ENCODE measurements at places on chromosomes 2 and 18. TPM values are rescaled to one million over a fixed set of nuclear protein-coding genes. Genes with fewer than 3 reads are reported as not detected.

DNA sequence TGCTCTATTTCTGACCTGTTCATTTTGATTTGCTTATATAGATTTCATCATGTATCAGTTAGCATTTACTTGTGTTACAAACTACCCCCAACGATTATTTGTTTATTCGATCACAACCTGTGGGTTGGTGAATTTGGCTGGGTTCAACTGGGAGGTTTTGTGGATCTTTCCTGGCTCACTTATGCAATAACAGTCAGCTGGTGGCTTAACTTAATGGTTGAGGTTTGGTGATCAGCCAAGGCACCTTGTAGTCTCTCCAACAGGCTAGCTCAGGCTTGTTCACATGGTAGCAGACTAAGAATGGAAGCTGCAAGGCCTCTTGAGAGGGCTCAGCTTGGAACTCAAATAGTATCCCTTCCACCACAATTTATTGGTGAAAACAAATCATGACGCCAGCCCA, 5.4 kb upstream of the PUM2 start:
- H3K27me3 ChIP-seq = no peaks in the 10 kb centered on the region
- H3K36me3 ChIP-seq = no peaks in the 10 kb centered on the region
- peaks cover 12% of the 10 kb centered on the region for H3K4me1 ChIP-seq
- no peak for DNase-seq
- no peak overlapping the region for H3K4me3 ChIP-seq
- no peak overlapping the region for H3K27ac ChIP-seq

- H3K27me3 ChIP-seq = no peaks in the 10 kb centered on the region
- peaks cover 2% of the 10 kb centered on the region for H3K36me3 ChIP-seq
- DNase-seq = no peak
- no peak overlapping the region for H3K4me3 ChIP-seq
Measured at GRCh38 chr2:53998834-53999233, 28.0 kb upstream of the PSME4 start.

Gene IGFBP2
- 249 TPM for total RNA-seq

Gene ZDBF2
- total RNA-seq = 41.4 TPM

- no peaks in the 10 kb centered on the region for H3K27me3 ChIP-seq
- peaks cover 20% of the 10 kb centered on the region for H3K4me1 ChIP-seq
Measured at GRCh38 chr2:101130081-101130480, 21.1 kb downstream of the TBC1D8 start.

- no peaks in the 10 kb centered on the region for H3K27me3 ChIP-seq
- peak overlapping the region; percentile 79 for H3K27ac ChIP-seq
- no peak for DNase-seq
- no peak overlapping the region for H3K4me3 ChIP-seq
- H3K4me1 ChIP-seq = peaks cover 26% of the 10 kb centered on the region
Measured at GRCh38 chr2:49807689-49808088, 653.4 kb upstream of the FSHR start.

Gene RABL2A
- total RNA-seq = 56.2 TPM

DNA sequence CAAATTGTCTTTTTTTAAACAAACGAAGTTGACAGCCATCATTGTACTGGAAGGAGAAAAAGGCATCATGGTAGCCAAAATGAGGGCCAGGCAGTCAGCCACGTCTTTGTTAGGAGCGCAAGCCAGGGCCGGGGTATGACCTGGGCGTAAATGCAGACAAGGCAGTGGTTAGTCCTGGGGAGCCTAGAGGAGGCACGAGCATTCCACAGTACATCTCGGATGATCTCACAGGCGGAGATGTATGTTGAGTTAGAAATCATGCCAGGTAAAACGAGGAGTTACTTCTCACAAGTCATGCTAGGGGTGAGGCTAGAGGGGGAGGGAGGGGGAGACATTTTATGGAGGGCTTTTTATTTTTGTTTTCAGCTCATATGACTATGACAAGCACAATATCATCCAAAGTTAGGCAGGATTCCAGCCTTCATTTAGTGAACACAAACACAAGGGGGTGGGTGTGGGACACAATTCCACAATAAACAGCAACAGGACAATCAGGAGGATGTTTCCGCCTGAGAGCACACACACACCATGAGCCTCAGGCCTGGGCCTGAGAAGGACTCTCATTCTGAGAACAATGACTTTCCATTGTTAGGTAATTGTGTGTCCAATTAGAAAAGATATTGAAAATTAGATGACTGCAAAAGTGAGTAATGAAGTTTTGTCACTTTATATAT, 64.4 kb upstream of the PGAP1 start:
- no peak for DNase-seq
- no peak overlapping the region for H3K4me3 ChIP-seq
- H3K27ac ChIP-seq = no peak overlapping the region
- H3K36me3 ChIP-seq = no peaks in the 10 kb centered on the region
